GM19239 (cell line): ENCODE measurements at places on chromosomes 1 and 21.

DNA sequence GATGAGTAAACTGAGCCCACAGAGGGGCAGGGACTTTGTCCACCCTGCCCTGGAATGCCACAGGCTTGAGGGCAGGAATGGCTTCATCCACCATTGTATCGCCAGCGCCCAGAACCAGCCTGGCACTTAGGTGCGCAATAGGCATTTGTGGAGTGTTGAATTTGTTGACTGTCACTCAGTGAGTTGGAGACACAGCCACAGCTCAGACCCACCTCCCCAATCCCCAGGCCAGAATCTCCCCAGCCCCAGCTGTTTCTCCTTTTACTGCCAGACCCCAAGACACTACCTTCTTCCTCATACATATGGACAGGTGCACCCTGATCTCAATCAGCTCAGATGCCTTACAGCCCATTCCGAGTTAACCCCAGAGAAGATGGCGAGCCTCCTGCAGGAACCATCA, 674.5 kb downstream of the MATN1 start:
- DNase-seq: no peak

DNA sequence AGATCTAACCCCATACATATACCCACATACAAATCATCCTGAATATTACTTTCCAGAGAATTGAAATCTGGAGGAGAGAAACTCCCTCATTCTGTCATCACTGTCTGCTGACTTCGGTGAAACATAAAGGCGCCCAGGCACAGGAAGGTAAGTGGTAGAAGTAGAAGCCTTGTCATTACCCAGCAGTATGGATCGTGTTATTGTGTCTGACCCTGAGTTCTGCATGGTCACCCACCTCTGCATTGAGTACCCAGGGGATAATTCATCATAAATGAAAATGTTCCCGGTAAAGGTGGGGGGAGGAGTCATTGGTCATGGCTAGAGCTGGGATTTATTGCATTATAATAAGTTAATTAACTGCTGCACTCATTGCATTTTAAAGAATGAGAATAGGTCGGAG, 342.6 kb upstream of the PKN2 start:
- DNase-seq: no peak

GRCh38 chr1:30809514-30810263, 52.1 kb upstream of the LAPTM5 start:
- no peak for DNase-seq

DNA sequence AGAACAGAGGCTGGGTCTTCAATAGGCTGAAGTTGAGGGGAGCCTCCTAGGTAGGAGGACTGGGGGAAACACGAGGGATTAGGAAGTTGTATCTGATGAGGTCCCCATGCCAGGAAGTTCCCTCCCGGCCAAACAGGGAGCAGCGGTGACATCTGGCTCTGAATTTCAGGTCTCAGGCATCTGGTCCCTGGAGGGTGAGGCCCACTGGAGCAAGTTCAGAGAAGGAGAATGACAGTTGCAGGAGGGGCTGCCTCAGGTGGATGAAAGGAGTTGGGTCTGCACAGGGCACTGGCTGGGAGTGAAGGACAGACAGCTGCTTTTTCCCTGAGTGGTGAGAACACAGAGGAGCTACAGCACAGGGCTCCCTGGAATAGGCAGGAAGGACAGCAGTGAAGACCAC, 9.1 kb downstream of the TMEM9 start:
- DNase-seq: no peak

- DNase-seq: no peak
Measured at GRCh38 chr1:43786960-43787359, 79.6 kb downstream of the ST3GAL3 start.

DNA sequence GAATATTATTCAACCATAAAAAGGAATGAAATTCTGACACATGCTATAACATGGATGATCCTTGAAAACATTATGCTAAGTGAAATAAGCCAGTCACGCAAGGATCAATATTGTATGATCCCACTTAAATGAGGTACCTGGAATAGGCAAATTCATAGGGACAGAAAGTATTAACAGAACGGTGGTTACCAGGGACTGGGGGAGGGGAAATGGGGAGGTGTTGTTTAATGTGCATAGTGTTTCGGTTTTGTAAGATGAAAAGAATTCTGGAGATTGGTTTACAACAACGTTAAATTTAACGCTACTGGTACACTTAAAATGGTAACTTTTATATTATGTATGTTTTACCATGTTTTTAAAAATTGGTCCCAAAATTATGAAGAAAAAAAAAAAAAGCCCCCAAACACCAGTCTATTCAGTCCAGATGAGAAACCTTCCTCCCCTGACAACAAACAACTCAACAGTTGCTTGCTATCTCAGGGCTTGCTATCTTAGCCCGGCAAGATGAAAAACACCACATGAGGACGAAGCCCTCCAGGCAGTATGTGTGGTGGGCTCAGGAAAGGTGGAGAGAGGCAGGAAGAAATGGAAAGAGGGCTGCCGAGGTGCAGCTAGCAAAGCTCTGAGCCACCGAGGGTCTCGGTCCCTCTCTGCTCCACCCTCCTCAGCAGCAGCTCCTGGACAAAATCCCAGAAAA, 8.5 kb downstream of the NUAK2 start:
- DNase-seq: no peak

GRCh38 chr1:229238231-229238630, 32.7 kb upstream of the RAB4A start:
- no peak for DNase-seq

DNA sequence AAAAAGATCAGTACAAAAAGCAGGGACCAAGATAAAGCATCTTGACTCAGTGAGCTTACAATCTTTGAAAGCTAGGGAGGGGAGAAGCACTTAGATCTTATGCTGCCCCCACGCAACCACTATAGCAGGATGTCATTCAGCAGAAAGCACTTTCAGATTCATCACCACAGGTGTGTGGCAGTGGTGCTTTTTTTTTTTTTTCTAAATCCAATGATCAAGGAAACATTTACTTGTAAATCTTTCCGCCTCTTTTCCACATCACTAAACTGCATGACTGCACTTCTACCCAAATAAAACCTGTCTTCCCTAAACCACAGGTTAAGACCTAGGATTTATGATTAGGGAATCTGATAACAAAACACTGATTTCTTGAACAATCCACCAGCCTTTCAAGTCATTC, 154.8 kb downstream of the SLC45A1 start:
- DNase-seq: peak; percentile 38

- peak; percentile 68 for DNase-seq
Measured at GRCh38 chr1:110207831-110208230, 2.3 kb upstream of the KCNC4 start.

DNA sequence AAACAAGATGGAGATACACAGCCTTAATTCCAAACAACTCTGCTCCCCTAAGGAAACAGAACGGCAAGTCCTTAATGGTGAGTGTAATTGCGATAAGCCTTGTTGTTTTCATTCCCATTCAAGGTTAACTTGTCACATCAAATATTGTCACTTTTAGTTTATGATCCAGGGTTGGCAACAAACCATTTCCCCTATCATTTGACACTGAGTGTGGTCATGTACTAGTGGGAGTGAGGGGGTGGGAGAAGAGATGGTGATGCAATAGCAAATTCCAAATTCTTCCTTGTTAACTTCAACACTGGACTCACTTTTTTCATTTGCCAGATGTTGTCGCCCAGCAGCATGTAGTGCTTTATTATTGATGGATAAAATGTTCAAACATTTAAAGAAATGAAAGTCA, 140.4 kb downstream of the ZNF326 start:
- no peak for DNase-seq

- DNase-seq: no peak
Measured at GRCh38 chr1:55412060-55412459, 196.9 kb upstream of the USP24 start.

DNA sequence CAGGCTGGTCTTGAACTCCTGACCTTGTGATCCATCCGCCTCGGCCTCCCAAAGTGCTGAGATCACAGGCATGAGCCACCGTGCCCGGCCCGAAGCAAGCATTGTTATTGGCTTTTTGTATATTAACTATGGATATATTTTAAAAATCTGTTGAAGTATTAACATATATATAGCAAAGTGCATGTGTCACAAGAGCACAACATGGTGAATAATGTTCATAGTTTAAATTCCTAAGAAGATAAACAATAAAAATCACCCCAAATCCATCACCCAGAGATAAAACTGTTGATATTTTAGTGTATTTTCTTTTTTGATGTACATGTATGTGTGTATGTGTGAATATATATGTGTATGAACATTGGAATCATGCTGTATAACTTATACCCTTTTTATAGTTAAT, 9.1 kb upstream of the FOXE3 start:
- DNase-seq: no peak

GRCh38 chr1:157496121-157496526, 56.2 kb downstream of the FCRL5 start:
- DNase-seq: peak; percentile 15

DNA sequence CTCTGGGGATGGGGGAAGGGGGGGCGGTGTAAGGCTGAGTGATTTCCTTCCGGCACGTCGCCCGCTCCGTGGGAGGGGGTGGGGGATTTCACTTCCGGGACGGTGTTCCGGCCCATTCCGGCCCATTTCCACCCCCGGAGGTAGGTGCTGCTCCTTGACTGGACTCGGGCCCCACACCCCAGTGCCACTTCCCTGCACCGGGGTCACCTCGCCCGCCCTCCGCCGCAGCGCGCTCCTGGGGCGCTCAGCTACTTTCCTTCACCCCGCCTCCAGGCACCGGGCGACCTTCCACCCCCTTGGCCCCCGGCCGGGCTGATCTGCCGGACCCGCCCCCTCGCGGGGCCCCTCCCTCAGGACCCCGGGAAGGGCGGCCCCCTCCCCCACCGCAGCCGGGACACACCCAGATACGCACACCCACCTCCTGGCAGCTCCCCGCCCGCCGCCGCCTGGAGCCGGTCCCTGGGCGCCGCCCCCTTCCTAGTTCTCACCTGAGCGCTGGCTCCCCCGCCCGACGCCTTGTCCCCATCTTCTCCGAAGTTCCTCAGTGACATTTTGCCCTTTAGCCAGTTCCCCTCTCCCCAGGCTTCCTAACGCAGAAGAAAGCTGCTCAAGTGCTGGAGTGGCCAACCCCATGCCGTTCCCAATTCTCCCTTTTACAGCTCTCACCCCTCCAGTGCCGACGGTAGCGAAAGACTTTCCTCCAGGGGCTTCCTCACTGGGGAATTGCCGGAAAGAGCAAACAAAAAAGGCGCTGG, at the start of gene ZBTB37:
Gene ZBTB37, plus strand, starts transcription at position 115 of the 755 bp plus-strand sequence. CDS start 1,846 bp downstream, outside the sequence.
- DNase-seq: peak; percentile 60

DNA sequence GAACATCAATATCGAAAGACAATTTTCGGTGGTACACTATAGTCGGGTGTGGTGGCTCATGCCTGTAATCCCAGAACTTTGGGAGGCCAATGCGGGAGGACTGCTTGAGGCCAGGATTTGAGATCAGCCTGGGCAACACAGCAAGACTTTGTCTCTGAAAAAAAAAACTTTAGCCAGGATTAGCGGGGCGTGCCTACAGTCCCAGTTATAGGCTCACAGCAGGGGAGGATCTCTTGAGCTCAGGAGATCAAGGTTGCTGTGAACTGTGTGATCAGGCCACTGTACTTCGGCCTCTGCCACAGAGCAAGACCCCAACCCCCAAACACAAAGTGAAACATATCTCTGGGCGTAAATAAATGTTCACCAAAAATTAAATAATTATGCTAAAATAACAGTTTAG, 1.6 kb downstream of the TADA1 start:
- no peak for DNase-seq
